ENCODE measurements at places on chromosomes 3 and 15. TPM values are rescaled to one million over a fixed set of nuclear protein-coding genes. Genes with fewer than 3 reads are reported as not detected.

SCN11A gene
- total RNA-seq: not detected

STARD9 gene
- 35.4 TPM for total RNA-seq

CAPN3 gene
- 2.4 TPM for total RNA-seq

ACKR4 gene
- total RNA-seq: 0.85 TPM

GOLGA8R gene
- 1.0 TPM for total RNA-seq

SERINC4 gene
- not detected for total RNA-seq

ILDR1 gene
- not detected for total RNA-seq

ST6GAL1 gene
- total RNA-seq: 126 TPM

GCSAM gene
- not detected for total RNA-seq

SLC51A gene
- not detected for total RNA-seq

DPH6 gene
- 14.0 TPM for total RNA-seq

PCSK6 gene
- 24.0 TPM for total RNA-seq

CCK gene
- total RNA-seq: not detected

SYNPR gene
- total RNA-seq: not detected

ARHGEF26 gene
- total RNA-seq: 0.33 TPM

ZMYND10 gene
- 0.05 TPM for total RNA-seq

TRAIP gene
- 2.0 TPM for total RNA-seq

GJD2 gene
- total RNA-seq: not detected

FAM107A gene
- total RNA-seq: 2.9 TPM

GOLGA6B gene
- not detected for total RNA-seq

GPR149 gene
- total RNA-seq: not detected

GOLGA8T gene
- not detected for total RNA-seq

GOLGA8N gene
- total RNA-seq: 1.2 TPM

TTLL13 gene
- 0.09 TPM for total RNA-seq

PLA2G4E gene
- not detected for total RNA-seq

TUSC7 gene
- total RNA-seq: not detected

TMEM212 gene
- total RNA-seq: not detected

POLR2H gene
- 135 TPM for total RNA-seq

DAG1 gene
- 76.9 TPM for total RNA-seq

RAB6B gene
- total RNA-seq: 1.9 TPM

P3H2 gene
- 13.1 TPM for total RNA-seq

RLBP1 gene
- not detected for total RNA-seq

FOXL2 gene
- not detected for total RNA-seq

STRIT1 gene
- total RNA-seq: not detected

GMPPB gene
- 50.9 TPM for total RNA-seq

C3orf20 gene
- not detected for total RNA-seq

SLC6A1 gene
- total RNA-seq: not detected

GP5 gene
- under 0.01 TPM for total RNA-seq

DAPK2 gene
- 6.5 TPM for total RNA-seq

GHSR gene
- not detected for total RNA-seq

BFSP2 gene
- total RNA-seq: not detected

OR5K2 gene
- not detected for total RNA-seq

CMSS1 gene
- 7.5 TPM for total RNA-seq

KCNMB3 gene
- 3.9 TPM for total RNA-seq

TRPM1 gene
- total RNA-seq: 1.9 TPM

OSTN gene
- total RNA-seq: not detected

Data from dermis blood vessel endothelial cell (primary cell).